Activated naive CD8-positive, alpha-beta T cell treated with anti-CD3 and anti-CD28 coated beads, Interleukin-2, amount 50 U/mL, for 16 hours (primary cell): ENCODE measurements at places on chromosomes 7 and 10.

DNA sequence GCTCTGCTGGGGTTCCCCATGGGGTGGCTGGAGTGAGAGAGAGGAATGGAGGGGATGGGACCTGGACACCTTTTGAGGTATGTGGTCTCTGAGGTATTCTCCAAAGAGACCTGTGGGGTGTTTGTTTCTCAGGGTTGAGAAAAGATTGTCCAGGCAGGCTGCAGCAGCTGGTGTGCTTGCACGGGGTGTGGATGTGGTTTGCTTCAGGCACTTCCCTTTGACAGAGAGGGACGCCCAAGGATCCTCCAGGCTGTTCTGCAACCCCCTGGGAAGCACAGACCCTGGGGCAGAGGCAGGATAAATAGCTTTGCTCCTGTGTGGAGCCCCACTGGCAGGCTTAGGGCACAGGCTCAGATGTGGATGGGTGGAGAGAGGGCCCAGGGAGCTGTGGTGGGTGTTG lies 115.1 kb upstream of the AGK start:
- DNase-seq, result no peak

GRCh38 chr10:57962839-57963238 lies 304.9 kb downstream of the IPMK start:
- no peak for DNase-seq

DNA sequence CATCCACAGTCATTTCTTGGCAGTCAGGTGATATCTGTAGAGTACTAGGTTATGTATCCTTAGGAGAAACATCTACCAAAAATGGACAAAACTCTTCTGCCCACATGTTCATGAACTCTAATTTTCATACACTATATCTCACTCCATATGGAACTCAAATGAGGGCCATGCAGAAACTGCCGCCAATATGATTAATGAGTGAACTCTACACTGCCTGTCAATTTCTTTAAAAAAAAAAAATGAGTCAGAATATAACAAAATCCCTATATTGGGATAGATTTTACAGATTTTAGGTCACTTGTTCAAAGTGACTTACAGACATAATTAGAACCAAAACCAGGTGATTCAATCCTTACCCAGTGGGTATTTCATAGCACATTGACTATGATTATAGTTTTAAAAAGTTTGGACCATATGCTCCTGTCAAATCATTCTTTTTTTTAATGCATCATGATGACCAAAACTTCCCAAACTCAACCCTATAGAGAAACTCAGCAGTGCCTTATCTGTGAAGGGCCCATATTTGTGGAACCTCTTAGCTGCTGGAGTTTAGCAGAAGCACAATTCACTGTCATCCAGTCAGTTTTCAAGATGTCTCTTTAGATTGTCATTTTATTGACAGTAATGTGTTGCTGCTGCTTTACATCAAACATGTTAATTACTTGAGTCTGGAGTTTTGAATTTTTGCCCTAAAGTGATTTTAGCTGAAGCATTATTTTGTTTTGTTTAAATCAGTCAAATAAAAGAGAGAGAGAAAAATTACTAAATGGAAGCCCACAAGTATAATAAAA lies 11.1 kb downstream of the LRRN3 start:
- no peak for DNase-seq

DNA sequence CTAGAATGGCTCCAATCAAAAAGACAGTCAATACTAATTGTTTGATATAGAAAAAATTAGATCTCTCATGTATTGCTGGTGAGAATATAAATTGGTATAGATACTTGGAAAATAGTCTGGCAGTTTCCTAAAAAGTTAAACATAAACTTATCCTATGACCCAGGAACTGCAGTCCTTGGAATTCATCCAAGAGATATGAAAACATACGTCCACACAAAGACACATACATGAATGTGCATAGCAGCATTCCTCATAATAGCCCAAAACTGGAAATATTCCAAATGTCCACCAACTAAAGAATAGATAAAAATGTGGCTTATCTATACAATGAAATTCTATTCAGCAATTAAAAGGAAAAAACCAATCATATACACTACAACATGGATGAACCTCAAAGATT lies 128.4 kb downstream of the ZFAND4 start:
- no peak for DNase-seq

GRCh38 chr7:44391171-44391570 lies 65.8 kb upstream of the CAMK2B start:
- no peak for DNase-seq

- DNase-seq, result no peak
Observed at GRCh38 chr7:44266526-44266925, 58.9 kb downstream of the CAMK2B start.

- DNase-seq, result no peak
Observed at GRCh38 chr7:32564542-32564941, 69.3 kb downstream of the AVL9 start.

DNA sequence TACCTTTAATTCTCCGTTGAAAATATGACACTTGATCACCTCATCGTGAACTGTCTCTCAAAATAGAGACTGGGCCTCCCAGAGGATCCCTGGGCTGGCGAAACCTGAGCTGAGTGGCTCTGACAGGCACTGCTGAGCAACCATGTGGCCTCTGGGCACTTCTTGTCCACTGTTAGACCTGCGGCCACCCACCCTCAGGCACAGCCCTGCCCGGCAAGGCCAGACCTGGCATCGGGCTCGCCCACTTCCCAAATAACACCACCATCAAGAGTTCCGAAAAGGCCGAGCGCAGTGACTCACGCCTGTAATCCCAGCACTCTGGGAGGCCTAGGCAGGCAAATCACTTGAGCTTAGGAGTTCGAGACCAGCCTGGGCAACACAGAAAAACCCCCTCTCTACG lies 82.5 kb downstream of the COBL start:
- no peak for DNase-seq

DNA sequence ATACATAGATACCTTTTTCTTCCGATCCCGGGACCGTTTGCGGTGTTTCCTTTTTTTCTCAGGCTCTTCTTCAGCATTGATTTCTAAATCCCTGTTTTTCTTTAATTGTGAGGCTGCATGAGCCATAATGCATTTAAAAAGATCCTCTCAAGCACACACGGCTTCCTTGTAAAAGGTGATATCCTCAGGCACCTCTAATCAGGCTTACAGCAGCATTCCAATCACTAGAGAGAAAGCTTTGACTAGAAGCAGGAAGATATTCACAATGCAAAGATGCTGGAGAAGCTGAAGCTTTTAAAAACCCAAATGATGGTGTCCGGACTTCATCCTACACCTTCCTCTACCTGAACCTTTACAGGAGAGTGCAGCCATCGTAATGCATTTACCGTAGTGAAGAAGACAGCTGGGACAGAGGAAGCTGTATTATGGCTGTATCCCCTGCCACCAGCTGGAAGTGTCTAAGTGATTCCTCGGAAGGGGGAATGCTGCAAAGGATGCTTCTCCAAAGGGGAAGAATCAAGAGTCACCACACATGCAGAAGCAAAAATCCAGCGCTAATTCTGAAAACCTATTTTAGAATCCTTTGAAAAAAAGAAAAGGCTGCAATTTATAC lies at the start of gene ANK3:
ANK3 (minus strand) TSS at position 463 of the 613 bp plus-strand sequence; CDS start at position 126, 337 bp downstream.
- no peak for DNase-seq

DNA sequence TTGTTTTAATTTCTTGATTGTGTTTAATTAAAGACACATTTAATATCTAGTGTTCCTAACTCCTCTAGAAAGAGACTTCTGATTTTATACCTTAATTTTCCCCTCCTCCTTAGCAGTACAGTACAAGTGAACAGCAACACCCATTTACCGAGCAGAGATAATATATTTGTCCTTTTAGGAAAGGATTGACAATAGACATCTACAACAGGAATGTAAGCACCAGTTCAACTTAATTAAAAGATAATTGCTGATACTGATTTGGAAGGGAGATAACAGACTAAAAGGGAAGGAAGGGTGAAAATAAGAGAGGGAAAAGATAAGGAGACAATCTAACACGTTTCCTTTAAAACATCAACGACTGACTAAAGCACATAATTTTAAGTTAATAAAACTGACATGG lies 119.3 kb downstream of the SRPK2 start:
- DNase-seq, result no peak

- no peak for DNase-seq
Observed at GRCh38 chr10:116947841-116948529, 57.0 kb downstream of the SHTN1 start.

DNA sequence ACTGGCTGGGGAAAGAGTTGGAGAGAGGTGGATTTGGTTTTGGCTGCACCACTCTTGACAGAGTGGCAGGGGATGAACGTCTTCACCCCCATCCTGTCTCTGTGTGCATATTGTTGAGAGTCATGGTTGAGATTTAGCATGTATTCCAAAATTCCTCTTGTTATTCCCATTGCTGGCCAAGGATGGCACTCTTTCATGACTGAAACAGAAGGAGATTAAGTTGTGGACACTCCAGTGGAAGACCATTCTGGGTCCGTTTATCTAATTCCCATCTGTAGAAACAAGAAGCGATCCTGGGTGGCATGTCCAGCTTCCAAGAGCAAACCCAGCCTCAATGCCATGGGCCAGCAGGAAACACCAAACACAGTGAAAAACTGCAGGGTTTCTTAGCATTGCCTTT lies 469.0 kb upstream of the IGFBP3 start:
- no peak for DNase-seq

- no peak for DNase-seq
Observed at GRCh38 chr10:122782911-122783310, 62.7 kb downstream of the CUZD1 start.

DNA sequence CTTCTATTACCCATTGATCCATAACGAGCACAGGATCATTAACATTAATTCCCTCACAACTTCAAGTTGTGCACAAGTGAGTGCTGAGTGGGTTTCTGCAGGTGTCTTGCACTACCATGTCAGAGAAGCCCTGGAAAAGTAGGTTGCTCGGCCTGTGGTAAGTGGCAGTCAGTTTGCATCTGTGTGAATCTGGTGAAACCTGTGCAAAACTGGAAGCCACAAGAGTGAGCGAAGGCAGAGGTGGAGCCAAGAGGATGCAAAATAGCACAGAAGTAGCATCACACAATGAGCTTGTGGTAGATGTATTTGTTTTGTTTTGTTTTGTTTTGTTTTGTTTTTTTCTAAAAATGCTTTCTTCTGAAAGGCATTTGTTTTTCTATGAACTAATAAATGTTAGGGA lies 181.5 kb downstream of the THSD7A start:
- no peak for DNase-seq

DNA sequence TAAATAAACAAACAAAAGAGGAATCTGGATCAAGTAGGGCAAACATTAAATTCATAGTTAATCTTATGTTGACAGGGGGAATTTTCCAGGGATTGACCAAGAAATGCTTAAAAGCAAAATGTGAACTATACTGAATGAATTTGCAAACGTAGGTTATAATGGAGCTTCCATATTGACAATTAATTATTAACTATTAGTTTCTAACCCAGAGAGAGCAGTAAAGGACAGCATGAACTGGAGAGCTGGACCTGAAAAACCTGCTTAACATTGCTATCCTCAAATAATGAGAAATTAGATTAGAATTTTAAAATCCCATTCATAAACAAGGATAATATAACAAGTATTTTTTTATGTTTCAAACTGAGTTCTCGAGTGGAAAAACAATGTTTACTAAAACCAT lies 1089.6 kb downstream of the DNAJB9 start:
- DNase-seq, result no peak

- DNase-seq, result no peak
Observed at GRCh38 chr7:150903606-150904005, 51.3 kb downstream of the AOC1 start.

DNA sequence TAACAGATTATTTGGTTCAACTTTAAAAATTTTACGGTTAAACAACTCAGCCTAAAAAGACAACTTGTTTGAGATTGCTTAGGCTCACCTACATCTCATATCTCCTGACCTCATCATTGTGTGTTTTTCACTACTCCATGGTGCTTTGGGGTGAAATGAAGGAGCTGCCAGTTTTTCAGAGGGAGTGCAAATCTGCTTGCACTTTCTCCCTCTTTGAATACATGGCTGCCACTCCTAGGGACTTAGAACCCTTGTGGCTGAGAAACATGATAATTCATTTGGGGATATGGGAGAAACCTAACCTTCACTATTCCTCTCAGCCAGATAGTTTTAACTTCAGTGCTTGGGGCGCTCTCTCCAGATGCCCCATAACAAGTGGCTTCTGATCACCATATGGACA lies 2.7 kb downstream of the CCSER2 start:
- DNase-seq, result no peak

GRCh38 chr10:71735709-71736569 lies 16.4 kb upstream of the C10orf105 start:
- no peak for DNase-seq

GRCh38 chr7:133940368-133940767 lies 186.8 kb upstream of the LRGUK start:
- DNase-seq, result no peak

- DNase-seq, result no peak
Observed at GRCh38 chr7:90788052-90788451, 191.9 kb downstream of the CDK14 start.

GRCh38 chr7:135942614-135943013 lies 34.5 kb downstream of the MTPN start:
- DNase-seq, result no peak

DNA sequence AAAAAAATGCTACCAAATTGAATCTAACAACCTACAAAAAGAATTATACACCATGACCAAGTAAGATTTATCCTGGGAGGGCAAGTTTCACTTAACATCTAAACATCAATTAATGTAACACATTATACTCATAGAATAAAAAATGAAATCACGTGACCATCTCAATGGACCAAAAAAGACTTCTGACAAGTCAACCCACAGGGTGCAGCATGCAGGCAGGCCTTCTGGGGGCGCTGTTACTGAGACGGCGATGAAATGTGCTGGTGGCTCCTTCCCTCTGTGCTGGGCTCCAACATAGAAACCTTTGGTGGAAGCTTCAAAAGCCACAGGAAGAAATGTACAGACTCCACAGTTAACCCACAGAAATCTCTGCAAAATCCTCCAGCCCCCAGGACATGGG lies 103.1 kb downstream of the INHBA start:
- DNase-seq, result no peak

DNA sequence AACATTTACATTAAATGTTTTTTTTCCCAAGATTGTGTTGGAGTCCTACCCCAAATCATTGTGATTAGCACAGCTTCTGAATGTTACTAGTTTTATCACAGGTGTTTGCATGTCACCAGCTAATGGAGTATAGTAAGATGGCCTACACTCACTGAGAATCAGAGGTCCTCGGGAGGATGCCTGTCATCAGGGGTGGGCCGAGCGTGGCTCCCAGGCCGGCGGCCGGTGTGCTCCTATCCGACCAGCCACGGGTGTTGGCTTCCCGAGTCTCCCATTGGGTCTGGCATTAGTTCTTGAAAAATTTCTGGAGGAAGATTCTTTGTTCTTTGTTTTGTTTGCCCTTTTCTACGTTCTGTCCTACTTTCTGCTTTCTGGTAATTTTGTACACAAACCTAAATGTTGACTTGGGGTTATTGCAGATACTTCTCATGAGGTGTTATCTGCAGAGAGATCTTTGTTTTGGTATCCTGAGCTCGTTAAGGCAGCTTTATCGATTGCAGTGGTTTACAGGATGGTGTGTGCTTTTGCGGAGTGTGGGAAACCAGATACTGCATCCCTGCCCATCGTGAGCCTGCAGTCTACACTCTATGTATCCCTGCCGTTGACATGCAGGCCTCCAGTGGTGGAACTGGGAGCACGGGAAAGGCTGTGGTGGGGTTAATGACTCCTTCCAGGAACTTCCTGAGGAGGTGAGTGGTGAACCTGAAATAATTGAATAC lies 67.3 kb upstream of the DNAJB6 start:
- no peak for DNase-seq
